Stimulated activated CD8-positive, alpha-beta memory T cell treated with anti-CD3 and anti-CD28 coated beads, Interleukin-7, amount 100 ng/mL, for 48 hours (primary cell): ENCODE measurements at places on chromosomes 7 and 10.

GRCh38 chr10:108450280-108450679 is 1285.8 kb upstream of the SORCS1 start:
- no peak for DNase-seq

GRCh38 chr10:52801947-52802346 is 29.4 kb upstream of the MBL2 start:
- DNase-seq = no peak

DNA sequence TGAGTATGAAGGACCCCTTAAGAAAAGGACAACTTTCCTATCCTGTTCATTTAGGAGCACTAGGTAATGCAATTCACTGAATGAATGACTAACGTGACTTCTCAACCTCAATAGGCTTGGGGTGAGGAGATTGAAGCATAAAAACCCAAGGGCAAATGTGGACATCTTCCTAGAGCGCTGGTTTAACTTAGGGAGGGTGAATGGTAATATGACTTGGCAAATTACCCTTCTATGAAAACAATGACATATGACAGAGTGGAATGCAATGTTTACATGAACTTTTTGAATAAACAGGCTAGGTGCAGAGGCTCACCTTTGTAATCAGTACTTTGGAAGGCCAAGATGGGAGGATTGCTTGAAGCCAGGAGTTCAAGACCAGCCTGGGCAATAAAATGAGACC is 83.9 kb upstream of the ANK3 start:
- no peak for DNase-seq

GRCh38 chr7:115851291-115851690 is 179.3 kb downstream of the TFEC start:
- no peak for DNase-seq

DNA sequence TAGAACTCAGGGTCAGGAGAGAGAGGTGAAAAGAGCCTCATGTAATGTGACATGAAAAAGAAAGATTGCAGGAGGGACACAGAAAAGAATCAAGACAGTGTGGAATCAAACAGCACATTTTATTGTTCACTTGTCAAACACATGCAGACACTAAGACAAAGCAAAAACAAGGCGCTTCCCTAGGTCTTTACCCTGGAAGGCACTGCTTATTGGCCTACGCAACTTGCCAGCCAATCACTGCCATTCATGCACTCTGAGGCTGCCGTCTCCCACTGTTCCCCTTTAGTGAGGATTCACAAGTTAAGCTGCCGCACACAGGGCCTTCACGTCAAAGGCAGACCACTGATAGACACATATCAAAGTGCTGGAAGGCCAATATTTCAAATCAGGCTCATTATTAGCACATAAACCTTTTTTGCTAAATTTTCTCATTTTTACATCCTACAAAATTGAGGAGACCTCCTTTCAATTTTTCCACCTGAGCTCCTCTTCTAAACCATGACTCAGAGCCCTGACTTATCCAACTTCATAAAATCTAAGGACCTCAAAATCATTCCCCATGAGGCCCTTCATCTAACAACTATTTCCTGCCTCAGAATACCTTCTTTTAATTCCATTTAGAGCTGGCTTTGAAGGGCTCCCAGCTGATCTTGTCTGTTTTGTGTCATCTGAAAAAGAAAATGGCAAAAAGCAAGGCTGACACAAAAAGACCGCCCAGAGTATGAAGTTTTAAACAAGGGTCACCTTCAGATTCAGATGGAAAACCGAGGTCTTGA is 149.4 kb downstream of the CHCHD3 start:
- DNase-seq = no peak

- no peak for DNase-seq
These were observed 18.8 kb downstream of the CHST15 start for GRCh38 chr10:124074501-124075109.

DNA sequence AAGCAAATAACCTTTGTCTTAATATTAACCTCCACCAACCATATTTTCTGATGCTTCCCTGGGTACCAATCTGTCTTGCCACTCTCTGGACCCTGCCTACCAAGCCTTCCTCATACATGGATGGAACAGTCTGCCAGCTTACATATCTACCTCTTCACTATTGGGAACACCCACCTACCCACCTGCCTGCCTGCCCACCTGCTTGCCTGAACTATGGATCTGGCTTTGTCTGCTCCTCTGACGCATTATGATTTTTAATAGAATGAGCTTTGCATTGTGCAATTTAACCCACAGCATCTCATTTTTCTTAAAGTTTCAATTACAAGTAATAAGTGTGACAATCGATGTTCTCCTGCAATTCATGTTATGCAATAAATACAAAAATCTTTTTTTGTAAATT is 137.9 kb upstream of the LSM8 start:
- DNase-seq = no peak

DNA sequence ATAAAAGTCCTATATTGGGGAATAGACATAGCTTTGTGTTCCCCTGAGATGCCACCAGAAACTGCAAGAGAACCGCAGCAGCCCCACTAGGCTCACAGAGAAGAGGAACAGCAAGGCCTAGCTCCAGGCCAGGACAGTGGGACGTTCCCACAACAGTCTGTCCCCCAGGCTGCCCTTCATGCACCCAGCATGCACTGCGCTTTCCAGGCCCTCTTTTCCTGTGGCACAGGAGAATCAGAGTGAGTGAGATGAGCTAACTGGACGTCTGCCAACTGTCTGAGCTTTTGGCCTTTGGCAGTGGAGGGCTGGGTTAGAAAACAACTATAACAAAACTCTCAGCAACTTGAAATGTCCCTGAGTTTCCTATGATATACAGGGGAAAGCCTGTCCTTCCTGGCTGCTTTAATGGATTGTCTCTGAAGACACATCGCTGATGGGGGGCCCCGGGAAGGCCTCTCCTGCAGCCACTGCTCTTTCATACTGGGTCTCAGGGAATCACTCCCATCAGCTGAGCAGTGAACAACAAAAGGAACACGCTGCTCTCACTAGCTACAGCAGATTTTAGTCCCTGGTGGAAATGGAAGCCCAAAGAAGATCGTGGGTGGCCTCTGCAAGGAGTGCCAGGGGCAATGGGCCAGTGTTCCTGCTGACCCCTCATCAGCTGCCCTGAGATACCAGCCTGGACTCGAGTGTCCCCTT is 53.5 kb downstream of the PODXL start:
- DNase-seq = no peak

DNA sequence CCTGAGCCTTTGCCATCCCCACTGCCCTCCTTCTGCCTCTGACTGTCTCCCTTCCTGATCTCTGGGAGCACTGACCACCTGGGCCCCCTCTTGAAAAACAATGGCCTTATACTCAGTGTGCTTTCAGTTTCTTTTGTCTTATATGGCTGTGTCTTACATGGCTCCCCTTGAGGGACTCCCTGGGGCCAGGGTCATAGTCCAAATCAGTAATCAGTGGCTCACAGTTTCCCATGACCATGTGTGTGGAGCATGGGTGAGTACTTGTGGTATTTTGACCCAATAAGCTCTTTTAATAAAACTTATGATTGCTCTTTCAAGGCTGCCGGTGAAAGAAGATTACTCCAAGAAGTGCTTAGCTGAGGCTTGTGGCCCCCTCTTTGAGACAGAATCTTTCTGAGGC is 62.4 kb upstream of the PCBD1 start:
- no peak for DNase-seq

DNA sequence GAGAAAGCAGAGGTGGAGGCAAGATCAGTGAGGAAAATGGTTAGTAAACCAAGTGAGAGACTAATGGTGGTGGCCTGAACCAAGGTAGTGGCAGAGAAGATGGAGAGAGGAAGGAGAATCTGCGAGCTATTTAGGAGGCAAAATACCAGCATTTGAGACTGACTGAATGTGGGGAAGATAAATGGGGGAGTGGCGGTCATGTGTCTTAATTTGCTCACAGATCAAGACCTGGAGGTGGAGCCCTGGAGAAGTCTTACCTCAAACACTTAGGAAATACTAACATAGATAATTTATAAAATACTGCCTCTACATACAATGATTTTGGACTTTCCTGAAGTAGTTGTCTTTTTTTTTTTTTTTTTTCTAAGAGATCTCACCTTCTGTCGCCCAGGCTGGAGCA is 34.7 kb downstream of the ICA1 start:
- no peak for DNase-seq

DNA sequence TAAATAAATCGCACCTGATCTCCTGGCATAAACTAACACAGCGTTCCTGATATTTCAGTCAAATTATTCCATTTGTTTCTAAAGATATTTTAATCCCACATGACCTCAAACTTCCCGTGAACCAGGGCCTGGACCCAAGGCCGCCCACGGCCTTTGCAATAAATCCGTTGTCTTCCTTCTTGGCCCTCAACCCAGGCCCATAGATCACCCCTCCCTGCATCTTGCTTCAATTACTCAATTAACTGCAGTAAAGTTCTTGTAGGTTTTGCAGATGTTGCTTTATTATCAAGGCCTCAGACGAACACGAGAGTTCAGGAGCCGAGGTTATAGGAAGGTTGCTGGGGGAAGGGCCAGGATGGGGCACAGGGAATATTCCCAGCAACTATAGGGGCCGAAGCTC is 249.4 kb downstream of the RAB11FIP2 start:
- DNase-seq = no peak

DNA sequence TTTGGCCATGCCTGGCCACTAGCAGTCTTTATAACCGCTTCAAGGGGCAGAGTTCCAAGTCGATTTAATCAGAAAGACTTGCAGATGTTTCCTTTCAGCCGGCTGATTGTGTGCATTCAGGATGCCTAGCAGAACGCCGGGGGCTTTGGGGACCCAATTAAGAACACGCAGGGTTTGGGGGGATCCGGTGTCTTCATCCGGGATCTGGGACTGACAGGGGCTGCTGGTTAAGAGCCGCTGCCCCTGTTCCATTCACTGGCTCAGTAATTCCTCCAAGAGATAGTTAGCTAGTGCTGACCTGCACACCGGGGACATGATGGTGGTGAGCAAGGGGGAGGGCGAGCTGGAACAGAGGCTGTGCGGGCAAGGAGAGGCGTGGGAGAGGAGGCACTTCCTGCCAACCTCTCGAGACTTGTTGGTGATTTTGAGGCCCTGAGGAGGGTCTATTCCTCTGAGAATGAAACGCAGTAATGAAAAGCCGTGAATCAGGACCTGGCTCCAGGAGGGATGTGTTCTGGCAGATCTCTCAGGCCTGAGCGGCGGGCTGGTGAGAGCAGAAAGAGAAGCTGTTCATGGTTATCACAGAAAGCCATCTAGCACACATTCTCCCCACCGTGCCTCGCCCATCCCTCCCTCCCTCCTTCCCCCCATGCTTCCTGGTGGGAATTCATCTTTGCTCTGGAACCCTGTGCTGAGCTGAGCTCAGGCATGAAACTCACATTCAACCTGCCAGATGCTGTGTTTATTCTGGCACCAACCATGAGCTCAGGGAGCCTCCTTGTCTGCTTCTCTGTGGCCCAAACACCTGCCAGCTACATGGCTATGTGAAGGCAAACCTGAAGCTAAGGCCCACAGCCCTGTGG is 152.0 kb downstream of the CCDC3 start:
- no peak for DNase-seq

GRCh38 chr10:132328106-132328505 is 3.9 kb upstream of the LRRC27 start:
- no peak for DNase-seq

GRCh38 chr10:100662067-100662466 is 83.3 kb upstream of the PAX2 start:
- no peak for DNase-seq

DNA sequence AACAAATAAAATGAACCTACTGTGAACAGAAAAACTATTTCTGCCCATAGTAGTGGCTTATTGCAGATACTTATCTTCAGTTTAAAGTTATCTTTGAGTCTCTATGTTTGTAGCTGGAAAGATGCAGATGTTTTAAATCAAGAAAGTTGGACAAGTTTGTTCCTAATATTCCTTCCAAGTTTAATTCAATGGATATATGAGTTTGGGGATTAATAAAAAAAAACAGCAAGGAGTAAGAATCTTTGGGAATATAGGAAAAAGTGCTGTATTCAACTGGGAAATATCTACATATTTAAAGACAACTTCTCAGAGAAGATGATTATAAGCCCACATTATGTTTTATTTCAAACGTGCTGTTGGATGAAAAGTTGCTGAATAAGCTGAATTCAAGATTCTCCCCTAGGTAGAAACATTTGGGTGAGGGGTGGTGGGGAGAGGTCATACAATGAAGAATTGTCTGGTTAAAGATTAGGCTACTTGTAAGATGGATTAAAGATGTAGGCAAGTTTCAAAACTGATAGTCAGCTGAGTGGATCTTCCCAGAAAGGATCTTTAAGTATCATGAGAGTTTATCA is 1135.2 kb downstream of the CNTNAP2 start:
- DNase-seq = no peak
